ENCODE measurements at places on chromosomes 6 and 20.

DNA sequence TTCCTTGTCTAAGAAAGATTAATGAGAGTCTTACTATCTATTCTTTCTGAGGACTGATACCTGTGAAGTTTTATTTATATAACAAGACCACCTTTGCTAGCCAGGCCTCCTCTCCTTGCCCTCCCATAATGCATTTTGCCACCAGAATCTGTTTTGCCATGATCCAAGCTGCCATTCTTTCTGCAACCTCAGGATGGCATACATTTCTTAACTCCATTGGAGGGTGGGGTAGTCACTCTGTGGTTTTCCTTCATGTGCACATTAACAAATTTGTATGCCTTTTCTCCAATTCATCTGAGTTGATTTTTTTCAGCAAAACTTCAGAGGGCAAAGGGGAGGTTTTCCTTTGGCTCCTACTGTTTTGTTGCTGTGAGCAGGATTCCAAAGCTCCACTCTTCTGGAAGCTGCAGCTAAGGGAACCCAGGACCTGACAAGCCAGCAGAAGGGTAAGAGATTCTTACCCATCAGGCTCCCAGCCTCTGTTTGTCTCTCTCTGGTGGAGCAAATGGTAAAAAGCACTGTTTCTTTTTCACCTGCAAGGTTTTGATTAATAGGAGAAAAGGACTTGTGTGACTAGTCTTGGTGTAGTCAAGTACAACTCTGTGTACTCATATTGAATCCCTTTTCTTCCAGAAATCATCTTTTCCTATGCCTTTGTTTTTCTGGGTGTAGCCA, 26.2 kb upstream of the ENPP4 start:
- no peak for DNase-seq

- DNase-seq, result no peak
Measured at GRCh38 chr6:70886071-70886470, 70.8 kb downstream of the B3GAT2 start.

- DNase-seq, result no peak
Measured at GRCh38 chr20:38920411-38920810, 5.8 kb upstream of the FAM83D start.

GRCh38 chr6:80126657-80127345, 20.3 kb downstream of the BCKDHB start:
- no peak for DNase-seq

DNA sequence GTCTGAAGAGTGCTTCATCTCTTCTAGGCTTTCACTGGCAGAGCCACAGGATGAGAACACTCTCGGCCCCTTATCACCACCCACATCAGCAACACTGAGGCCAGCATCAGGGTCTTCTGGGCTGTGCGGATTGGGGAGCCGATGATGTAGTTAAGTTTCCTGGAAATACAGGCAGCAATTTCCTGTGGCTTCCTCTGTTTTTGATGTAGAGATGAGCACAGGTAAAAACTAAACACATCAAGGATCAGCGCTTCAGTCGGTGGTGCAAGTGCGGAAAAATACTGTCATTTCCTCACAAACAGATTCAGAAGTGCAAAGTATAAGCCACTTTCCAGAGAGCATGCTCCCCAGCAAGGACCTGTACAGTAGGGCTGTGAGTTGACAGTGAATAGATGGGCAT, 62.6 kb downstream of the BACH2 start:
- no peak for DNase-seq

DNA sequence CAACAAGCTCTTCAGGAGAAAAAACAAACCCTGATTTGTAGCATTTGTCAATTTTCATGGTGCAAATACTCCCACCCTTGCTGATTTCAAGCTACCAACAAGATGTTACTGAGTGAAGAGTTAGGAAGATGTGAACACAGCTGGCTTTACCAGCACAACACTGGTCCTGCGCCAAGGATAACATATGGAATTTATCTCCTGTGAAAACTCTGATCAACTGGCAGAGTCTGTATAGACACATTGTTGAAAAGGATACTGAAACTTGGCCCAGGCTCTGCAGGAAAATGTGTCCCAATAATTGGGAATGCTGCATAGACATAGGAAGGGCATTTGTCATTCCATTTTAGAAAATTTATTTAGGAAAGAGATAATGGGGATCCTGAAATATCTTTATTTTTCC, 29.0 kb downstream of the OTOR start:
- DNase-seq, result no peak

- DNase-seq, result peak; percentile 43
Measured at GRCh38 chr20:33866398-33867100, 55.4 kb downstream of the CHMP4B start.

GRCh38 chr6:107033126-107033525, 5.1 kb downstream of the MTRES1 start:
- peak; percentile 55 for DNase-seq

DNA sequence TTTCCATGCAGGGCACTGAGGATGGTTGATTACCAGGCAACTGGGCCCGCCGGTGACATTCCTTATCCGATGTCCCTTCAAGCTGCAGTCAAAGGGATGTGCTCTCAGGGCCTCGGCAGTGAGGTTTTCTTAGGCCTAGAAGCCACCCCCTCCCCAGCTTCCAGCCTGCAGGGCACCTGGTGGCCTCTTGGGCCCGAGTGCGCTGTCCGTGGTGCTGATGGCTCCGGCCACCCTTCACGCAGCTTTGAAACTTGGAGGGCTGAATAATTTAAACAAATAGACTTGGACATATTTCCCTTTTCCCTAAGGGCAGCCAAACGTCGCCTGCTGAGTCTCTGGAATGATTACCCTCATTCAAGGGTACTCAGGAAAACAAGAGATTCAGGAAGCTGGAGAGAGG, 8.9 kb upstream of the MLN start:
- peak; percentile 68 for DNase-seq

GRCh38 chr6:144036064-144036834, 28.2 kb upstream of the PLAGL1 start:
- peak; percentile 63 for DNase-seq

- DNase-seq, result no peak
Measured at GRCh38 chr6:96947055-96947454, 22.5 kb downstream of the KLHL32 start.

DNA sequence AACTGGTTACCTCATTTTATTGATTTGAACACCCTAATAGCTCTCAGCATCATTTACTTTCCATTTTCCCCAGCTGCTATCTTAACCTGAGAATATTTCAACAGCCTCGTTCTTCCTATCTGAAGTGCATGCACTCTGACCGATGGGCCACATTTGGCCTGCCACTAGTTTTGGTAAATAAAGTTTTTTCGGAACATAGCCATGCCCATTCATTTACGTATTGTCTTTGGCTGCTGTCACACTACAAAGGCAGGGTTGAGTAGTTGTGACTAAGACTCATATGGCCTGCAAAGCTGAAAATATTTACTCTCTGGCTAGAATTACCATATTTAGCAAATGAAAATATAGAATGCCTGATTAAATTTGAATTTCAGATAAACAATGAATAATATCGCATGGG, 10.8 kb downstream of the ADGRF4 start:
- DNase-seq, result no peak

GRCh38 chr6:147043994-147044477, 160.2 kb upstream of the STXBP5 start:
- peak; percentile 34 for DNase-seq

GRCh38 chr6:54718541-54719023, 128.0 kb upstream of the FAM83B start:
- DNase-seq, result no peak

DNA sequence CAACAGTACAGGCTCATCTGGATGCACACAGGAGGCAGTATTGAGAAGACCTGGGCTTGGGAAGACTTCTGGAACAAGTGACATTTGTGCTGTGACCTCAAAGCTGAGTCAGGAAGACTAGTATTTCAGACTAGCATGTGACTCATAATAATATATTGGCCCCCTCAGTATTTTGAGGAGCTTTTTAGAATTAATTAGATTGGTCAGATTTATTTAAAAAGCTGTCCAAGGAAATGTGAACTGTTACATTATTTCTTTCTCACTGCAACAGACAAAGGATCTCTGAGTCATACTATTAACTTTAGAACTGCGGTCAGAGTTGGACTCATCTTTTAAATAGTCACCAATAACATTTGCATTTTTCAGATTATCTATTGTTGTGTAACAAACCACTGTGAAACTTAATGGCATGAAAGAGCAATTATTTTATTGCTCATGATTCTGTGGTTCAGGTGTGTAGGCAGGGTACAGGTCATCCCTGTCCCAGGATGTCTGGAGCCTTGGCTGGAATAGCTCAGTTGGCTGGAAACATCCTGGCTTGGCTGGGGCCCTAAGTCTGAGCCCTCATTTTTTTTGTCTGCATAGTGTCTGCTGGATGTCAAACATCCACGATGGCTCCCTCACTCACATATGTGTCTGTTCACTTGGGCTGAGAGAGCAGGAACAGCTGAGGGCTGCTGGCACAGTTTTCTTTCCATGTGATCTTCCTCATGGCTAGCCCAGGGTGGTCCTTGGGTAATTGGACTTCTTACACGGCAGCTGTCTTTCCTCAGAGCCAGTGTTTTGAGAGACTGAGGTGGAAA, 46.9 kb downstream of the MAP3K4 start:
- DNase-seq, result peak; percentile 94

Data from EH (cell line).